ENCODE measurements at places on chromosomes 7 and 10. TPM values are rescaled to one million over a fixed set of nuclear protein-coding genes. Genes with fewer than 3 reads are reported as not detected.

Gene EEF1AKMT2
- 6.7 TPM for total RNA-seq

Gene PPP1R17
- not detected for total RNA-seq

DNA sequence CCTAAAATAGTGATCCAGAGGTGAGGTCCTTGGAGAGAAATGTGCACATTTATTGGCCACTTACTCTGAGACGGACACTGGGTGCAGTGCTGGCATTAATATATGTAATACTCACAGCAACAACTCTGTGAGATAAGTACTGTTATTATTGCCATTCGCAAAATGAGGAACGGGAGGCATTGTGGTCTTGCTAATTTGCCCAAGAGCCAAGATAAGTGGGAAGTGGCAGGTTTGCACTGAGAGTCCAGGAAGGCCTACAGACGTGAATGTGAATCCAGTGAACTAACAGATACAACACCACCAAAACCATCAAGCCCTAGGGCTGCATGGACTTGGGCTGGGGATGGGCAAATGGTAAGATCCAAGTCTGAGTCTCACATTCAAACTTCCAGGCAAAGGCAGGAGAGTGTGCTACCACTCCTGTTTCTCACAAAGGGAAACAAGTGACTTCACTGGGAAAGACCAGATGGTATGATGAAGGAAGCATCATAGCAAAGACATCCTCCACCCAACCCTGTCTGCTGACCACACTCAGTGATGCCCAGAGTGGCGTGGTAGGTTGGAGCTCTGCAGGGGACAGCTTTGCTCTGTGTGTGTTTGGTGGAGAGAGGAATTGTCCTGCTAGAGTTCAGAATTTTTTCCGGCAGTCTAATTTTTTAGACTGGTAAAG is 19.2 kb downstream of the TMEM273 start:
- no peak for DNase-seq
- no peaks in the 10 kb centered on the region for H3K4me1 ChIP-seq
- no peak overlapping the region for H3K4me3 ChIP-seq
- no peaks in the 10 kb centered on the region for H3K36me3 ChIP-seq
- no peaks in the 10 kb centered on the region for H3K27me3 ChIP-seq

Gene EPHA1
- total RNA-seq = 19.2 TPM

- H3K27me3 ChIP-seq = no peaks in the 10 kb centered on the region
- no peaks in the 10 kb centered on the region for H3K4me1 ChIP-seq
- no peak overlapping the region for H3K4me3 ChIP-seq
- no peak for DNase-seq
- no peaks in the 10 kb centered on the region for H3K36me3 ChIP-seq
Observed at GRCh38 chr10:84294766-84295447, 33.5 kb upstream of the CCSER2 start.

DNA sequence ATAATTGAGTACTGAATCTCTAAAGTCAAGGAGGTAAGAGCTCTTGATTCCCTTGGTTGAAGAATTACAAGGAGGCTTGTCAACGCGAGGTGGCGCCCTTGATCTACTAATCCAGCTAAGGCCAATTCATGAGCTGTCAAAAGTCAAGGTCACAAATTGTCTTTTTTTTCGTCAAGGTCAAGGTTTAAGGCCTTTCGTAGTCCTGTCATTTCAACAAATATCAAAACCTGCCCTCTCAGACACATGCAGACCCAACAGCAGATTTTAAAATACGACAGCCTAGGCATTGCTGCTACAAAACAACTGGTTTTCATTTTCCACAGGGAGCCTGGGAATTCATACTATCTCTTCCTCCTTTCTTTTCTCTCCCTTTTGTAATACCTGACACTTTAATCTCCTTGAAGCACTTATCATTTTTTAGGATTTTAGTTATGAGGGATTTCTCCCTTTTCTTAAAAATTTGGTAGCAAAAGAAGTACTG is 3.6 kb downstream of the HOXA13 start:
- no peak overlapping the region for H3K27ac ChIP-seq
- no peaks in the 10 kb centered on the region for H3K4me1 ChIP-seq
- no peak overlapping the region for H3K4me3 ChIP-seq
- H3K27me3 ChIP-seq = peaks cover 37% of the 10 kb centered on the region
- DNase-seq = peak; percentile 81

Gene INA
- not detected for total RNA-seq

DNA sequence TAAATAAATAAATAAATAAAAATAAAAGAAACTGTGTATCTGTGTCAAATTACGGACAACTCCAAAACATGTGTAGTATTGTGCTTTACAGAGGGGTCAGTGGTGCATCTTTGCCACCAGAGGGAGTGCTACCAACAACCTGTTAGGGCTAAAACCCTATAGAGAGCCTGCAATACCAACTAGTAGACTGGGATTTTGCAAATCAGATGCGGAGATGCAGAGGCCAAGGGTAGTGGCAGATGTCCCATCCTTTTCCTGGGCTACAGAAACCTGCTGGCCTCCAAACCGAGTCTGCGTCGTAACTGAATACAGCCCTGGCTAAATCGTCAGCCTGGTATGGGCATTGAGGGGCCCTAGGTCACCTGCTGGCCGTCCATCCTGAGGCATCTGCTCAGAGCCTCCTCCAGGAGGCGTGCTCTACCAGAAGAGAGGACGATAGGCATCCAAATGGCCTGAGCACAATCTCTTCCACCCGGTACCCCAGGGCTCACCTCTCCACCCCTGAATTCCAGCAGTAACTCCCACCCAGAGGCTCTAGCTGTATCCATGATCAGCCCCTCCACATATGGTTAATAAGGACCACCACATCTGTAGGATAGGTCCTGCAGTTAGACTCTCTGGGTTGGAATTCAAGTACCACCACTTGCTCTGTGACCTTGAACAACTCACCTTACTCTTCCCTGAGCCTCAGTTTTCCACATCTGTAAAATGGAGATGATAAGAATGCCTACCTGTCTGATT is 6.2 kb upstream of the RRP12 start:
- no peak overlapping the region for H3K4me3 ChIP-seq
- H3K4me1 ChIP-seq = peaks cover 10% of the 10 kb centered on the region
- DNase-seq = peak; percentile 62
- H3K27me3 ChIP-seq = no peaks in the 10 kb centered on the region

- no peaks in the 10 kb centered on the region for H3K27me3 ChIP-seq
- no peaks in the 10 kb centered on the region for H3K4me1 ChIP-seq
- H3K4me3 ChIP-seq = no peak overlapping the region
- no peak for DNase-seq
- no peaks in the 10 kb centered on the region for H3K36me3 ChIP-seq
Observed at GRCh38 chr7:154720016-154720415, 282.9 kb downstream of the PAXIP1 start.

- no peaks in the 10 kb centered on the region for H3K4me1 ChIP-seq
- H3K4me3 ChIP-seq = no peak overlapping the region
- H3K36me3 ChIP-seq = no peaks in the 10 kb centered on the region
- no peak for DNase-seq
Observed at GRCh38 chr10:113087165-113088029, 137.3 kb downstream of the TCF7L2 start.

GRCh38 chr10:132574783-132575319 is 37.3 kb downstream of the INPP5A start:
- DNase-seq = no peak
- no peak overlapping the region for H3K4me3 ChIP-seq
- peak overlapping the region; percentile 1 for H3K27ac ChIP-seq

Gene HPSE2
- total RNA-seq = not detected

- DNase-seq = no peak
- no peak overlapping the region for H3K4me3 ChIP-seq
- H3K36me3 ChIP-seq = no peaks in the 10 kb centered on the region
- H3K4me1 ChIP-seq = no peaks in the 10 kb centered on the region
Observed at GRCh38 chr7:72161534-72161933, 250.6 kb downstream of the CALN1 start.

- no peaks in the 10 kb centered on the region for H3K36me3 ChIP-seq
- no peak overlapping the region for H3K27ac ChIP-seq
- no peak overlapping the region for H3K4me3 ChIP-seq
- no peaks in the 10 kb centered on the region for H3K4me1 ChIP-seq
- no peaks in the 10 kb centered on the region for H3K27me3 ChIP-seq
Observed at GRCh38 chr7:31082447-31082846, 30.3 kb downstream of the ADCYAP1R1 start.

Gene GRID1
- total RNA-seq = 0.59 TPM

- no peak for DNase-seq
- no peaks in the 10 kb centered on the region for H3K36me3 ChIP-seq
- H3K4me3 ChIP-seq = no peak overlapping the region
- no peaks in the 10 kb centered on the region for H3K4me1 ChIP-seq
- H3K27ac ChIP-seq = no peak overlapping the region
Observed at GRCh38 chr10:86840498-86840897, 84.1 kb downstream of the BMPR1A start.

Gene WDR86
- total RNA-seq = 0.44 TPM

Gene TEX36
- total RNA-seq = not detected

- no peaks in the 10 kb centered on the region for H3K4me1 ChIP-seq
- no peaks in the 10 kb centered on the region for H3K27me3 ChIP-seq
- H3K36me3 ChIP-seq = no peaks in the 10 kb centered on the region
- H3K4me3 ChIP-seq = no peak overlapping the region
Observed at GRCh38 chr7:18508443-18509427, 13.2 kb downstream of the HDAC9 start.

Gene SLC29A3
- 6.8 TPM for total RNA-seq

GRCh38 chr7:121041516-121042148 is 53.1 kb downstream of the CPED1 start:
- H3K27me3 ChIP-seq = no peaks in the 10 kb centered on the region
- no peak for DNase-seq
- no peaks in the 10 kb centered on the region for H3K4me1 ChIP-seq
- H3K36me3 ChIP-seq = no peaks in the 10 kb centered on the region

Gene PRLHR
- total RNA-seq = not detected

DNA sequence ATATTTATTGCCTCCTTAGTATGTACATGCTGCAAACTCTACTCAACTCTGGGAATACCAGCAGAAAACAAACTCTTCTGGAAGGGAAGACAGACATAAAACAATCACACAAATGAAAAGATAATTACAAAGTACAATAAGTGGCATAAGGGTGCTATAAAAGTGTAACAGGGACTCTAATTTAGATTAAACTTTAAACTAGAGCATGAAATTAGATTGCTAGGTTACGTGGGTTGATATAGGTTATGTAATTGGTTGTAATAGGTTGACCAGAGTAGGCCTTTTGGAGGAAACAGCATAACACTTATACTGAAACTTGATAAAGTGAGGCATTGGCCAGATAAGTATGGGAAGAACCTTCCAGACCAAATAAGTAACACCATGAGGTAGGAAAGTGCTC is 26.2 kb upstream of the DKK1 start:
- no peaks in the 10 kb centered on the region for H3K36me3 ChIP-seq
- no peak overlapping the region for H3K27ac ChIP-seq
- no peaks in the 10 kb centered on the region for H3K4me1 ChIP-seq
- no peak overlapping the region for H3K4me3 ChIP-seq
- H3K27me3 ChIP-seq = no peaks in the 10 kb centered on the region
- DNase-seq = no peak

GRCh38 chr7:102073931-102074880 is 212.5 kb upstream of the SH2B2 start:
- no peak overlapping the region for H3K4me3 ChIP-seq
- no peak overlapping the region for H3K27ac ChIP-seq
- H3K4me1 ChIP-seq = no peaks in the 10 kb centered on the region
- no peaks in the 10 kb centered on the region for H3K36me3 ChIP-seq

Gene GPR26
- not detected for total RNA-seq

Gene PRRT4
- 0.24 TPM for total RNA-seq

- no peaks in the 10 kb centered on the region for H3K27me3 ChIP-seq
- DNase-seq = no peak
- H3K4me3 ChIP-seq = no peak overlapping the region
Observed at GRCh38 chr10:106083572-106083971, 1080.9 kb downstream of the SORCS1 start.

- no peak overlapping the region for H3K27ac ChIP-seq
- H3K4me3 ChIP-seq = no peak overlapping the region
- H3K36me3 ChIP-seq = no peaks in the 10 kb centered on the region
- DNase-seq = no peak
Observed at GRCh38 chr10:7686351-7687171, 16.6 kb upstream of the ITIH2 start.

DNA sequence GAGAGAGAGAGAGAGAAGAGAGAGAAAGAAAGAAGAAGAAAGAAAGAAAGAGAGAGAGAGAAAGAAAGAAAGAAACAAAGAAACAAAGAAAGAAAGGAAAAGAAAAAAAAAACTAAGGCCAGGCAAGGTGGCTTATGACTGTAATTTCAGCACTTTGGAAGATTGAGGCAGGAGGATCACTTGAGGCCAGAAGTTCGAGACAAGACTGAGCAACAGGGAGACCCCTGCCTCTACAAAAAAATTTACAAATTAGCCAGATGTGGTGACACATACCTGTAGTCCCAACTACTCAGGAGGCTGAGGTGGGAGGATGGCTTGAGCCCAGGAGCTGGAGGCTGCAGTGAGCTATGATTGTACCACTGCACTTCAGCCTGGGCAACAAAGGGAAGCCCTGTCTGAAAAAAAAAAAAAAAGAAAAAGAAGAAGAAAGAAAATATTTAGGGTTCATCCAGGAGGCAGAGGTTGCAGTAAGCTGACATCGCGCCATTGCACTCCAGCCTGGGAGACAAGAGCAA is 2.8 kb downstream of the SERPINE1 start:
- H3K27me3 ChIP-seq = no peaks in the 10 kb centered on the region
- H3K27ac ChIP-seq = no peak overlapping the region
- no peak for DNase-seq
- peaks cover 32% of the 10 kb centered on the region for H3K4me1 ChIP-seq
- H3K36me3 ChIP-seq = no peaks in the 10 kb centered on the region

Gene SGCE
- total RNA-seq = 12.9 TPM

- H3K27me3 ChIP-seq = no peaks in the 10 kb centered on the region
- no peak overlapping the region for H3K4me3 ChIP-seq
- DNase-seq = no peak
- H3K27ac ChIP-seq = no peak overlapping the region
- H3K4me1 ChIP-seq = no peaks in the 10 kb centered on the region
Observed at GRCh38 chr7:8536431-8536830, 103.0 kb downstream of the NXPH1 start.

Gene SDHAF3
- 15.5 TPM for total RNA-seq

DNA sequence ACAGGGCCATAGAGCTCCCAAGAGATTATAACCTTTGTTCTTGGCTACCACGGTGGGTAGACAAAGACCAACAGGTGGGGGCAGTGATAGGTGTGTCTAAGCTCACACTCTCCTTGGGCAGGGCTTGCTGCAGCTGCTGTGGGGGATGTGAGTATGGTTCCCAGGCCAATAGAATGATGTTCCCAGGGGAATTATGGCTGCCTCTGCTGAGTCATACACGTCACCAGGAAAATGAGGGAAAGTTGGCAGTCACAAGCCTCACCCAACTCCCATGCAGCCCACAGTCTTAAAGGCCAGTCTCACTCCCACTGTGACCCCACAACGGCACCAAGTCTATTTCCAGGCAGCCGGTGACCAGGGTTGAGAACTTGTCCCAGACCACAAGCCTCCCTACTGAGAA is 453.4 kb upstream of the PODXL start:
- no peaks in the 10 kb centered on the region for H3K4me1 ChIP-seq
- no peak for DNase-seq
- no peaks in the 10 kb centered on the region for H3K27me3 ChIP-seq
- no peak overlapping the region for H3K27ac ChIP-seq
- no peaks in the 10 kb centered on the region for H3K36me3 ChIP-seq

Measured in right lobe of liver (tissue), 6 donors.